ENCODE measurements at places on chromosomes 5 and 9.

DNA sequence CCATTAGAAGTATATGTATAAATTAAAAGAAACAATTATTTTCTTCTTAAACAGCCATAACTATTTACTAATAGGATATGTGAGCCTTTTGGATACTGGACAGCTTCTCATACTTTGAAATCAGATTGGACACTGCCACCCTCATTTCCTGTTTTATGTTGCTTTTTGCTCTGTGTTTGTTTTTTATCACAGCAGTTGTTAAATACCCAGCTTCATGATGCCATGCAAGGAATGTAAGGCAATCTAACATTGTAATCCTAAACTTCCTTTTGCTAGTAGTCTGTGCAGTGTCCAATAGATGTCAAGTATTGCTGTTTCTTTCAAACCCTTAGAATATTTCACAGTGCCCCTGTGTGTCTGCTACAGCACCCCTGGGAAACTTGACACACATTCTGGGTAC is 56.2 kb downstream of the CNTLN start:
- DNase-seq: no peak

GRCh38 chr9:28696960-28697359 is 1123.7 kb upstream of the C9orf72 start:
- DNase-seq: no peak

GRCh38 chr5:104053353-104053649 is 490.7 kb upstream of the NUDT12 start:
- DNase-seq: no peak

DNA sequence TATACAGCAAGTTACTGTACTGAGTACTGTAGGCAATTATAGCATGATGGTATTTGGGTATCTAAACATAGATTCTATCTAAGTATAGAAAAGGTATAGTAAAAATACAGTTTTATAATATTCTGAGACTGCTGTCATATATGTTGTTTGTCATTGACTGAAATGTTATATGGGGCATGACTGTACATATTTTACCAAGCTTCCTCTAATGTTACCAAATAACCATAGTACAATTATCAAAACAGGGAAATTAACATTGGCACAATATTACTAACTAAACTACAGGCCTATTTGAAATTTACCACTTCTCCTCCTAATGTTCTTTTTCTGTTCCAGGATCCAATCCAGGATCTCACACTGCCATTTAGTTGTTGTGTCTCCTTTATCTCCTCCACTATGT is 18.5 kb downstream of the NPR3 start:
- no peak for DNase-seq

DNA sequence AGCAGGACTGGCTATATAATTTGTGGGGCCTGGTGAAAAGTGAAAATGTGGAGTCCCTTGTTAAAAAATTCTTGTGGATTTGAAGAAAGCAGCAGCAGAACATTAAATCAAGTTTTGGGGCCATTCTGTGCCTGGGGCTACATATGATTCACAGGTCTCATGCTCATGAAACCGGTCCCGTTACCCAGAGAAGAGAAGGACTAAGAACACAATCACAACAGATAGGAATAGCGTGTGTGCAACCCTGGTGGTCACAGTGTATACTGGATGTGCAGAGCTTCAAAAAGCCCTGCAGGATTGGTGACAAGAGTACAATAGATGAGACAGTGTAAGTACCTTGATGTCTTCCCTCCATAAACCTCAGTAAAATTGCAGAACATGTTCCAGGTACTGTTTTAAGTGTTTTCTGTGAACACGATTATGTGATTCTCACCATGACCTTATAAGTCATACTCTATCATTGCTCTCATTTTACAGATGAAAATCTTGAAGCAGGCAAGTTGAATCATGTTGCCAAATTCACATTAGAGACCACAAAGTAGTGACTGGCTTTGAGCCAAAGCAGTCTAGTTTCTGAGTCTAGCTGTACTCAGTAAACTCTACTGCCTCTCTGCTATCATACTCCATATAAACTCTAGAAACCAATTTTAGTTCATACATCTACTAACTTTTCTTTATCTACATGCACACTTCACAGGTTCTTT is 636.5 kb downstream of the TAF11L14 start:
- no peak for DNase-seq

- DNase-seq: no peak
These were observed 25.8 kb downstream of the LYSMD3 start for GRCh38 chr5:90503596-90503995.
